A549 treated with dexamethasone at 1 μM for 4 hours (cell line): ENCODE measurements at places on chromosomes 12 and 14. TPM values are rescaled to one million over a fixed set of nuclear protein-coding genes. Genes with fewer than 3 reads are reported as not detected.

The SERPINA9 gene
- total RNA-seq, result not detected in 5 replicates

The HSPB8 gene
- 14.4 to 21.9 TPM (median 18.3 TPM) in 5 replicates for total RNA-seq

The BLTP3B gene
- 10.3 to 15.6 TPM (median 13.5 TPM) in 5 replicates for total RNA-seq

The CNTN1 gene
- 41.8 to 71.5 TPM (median 59.8 TPM) in 5 replicates for total RNA-seq

The GPR132 gene
- total RNA-seq, result 0.32 to 0.86 TPM (median 0.54 TPM) in 5 replicates
